Bronchial epithelial cell (primary cell): ENCODE measurements at places on chromosomes 5 and 9.
A peak's percentile ranks its signal among the peaks of the same experiment; 100 is the strongest.

- DNase-seq, result no peak
Measured at GRCh38 chr9:94825611-94825958, 99.1 kb downstream of the AOPEP start.

- no peak for DNase-seq
Measured at GRCh38 chr5:65264420-65264819, 217.3 kb downstream of the ADAMTS6 start.

- DNase-seq, result no peak
Measured at GRCh38 chr5:27266184-27266583, 227.8 kb upstream of the CDH9 start.

DNA sequence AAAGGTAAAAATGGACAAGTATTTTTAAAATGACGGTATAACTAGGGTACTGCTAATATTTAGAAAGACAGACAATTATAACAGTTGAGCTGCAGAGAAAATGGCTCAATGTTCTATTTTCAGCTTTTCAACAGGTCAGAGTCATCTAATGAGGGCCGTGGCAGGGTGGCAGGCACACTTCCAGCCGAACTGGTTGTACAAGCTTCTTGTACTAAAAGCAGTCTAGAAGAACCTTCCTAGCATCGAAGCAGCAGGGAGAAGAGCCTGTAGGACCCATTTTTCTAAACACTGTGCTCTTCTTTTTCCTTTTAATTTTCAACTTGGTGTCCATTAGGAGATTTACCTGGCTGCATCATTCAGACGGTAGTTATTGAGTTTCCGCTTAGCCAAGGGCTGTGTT, 85.6 kb downstream of the SLC28A3 start:
- peak; percentile 29 for DNase-seq

DNA sequence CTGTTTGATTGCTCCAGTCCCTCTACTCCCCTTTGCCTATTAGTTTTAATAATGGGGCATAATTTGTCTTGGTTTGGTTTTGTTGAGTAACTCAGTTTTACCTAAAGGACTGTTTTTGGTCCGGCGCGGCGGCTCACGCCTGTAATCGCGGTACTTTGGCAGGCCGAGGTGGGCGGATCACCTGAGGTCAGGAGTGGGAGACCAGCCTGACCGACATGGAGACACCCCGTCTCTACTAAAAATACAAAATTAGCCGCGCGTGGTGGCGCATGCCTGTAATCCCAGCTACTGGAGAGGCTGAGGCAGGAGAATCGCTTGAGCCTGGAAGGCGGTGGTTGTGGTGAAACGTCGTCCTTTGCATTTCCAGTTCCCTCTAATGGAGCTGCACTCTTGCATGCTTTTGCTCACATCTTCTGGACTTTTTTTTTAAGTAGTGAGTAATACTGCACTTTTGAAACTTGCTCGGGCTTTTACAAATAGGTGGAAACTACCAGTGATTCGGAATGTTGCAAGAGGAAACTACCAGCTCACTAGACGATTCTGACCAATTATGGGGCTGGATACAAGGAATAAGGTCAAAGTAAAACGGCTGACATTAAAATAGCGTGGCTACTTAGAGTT, 721 bp upstream of the MAML1 start:
- peak; percentile 95 for DNase-seq

- peak; percentile 67 for DNase-seq
Measured at GRCh38 chr5:41748631-41749030, 121.6 kb downstream of the OXCT1 start.

DNA sequence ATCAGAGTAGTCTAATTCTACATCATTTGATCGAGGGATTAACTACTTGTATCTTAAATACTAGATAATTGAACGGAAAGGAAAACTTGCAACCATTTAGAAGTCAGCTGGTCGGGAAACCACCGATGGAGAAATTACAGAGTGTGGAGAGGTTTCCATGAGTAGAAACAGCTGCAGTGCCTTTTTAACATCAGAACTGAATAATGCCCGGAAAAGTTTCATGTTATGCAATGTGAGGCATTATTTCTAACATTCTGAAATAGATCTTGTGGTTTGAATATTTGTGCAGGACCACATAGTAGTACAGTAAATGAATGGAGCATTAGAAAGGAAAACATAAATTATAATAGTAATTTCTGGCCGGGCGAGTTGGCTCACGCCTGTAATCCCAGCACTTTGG, 88.1 kb upstream of the RNF180 start:
- no peak for DNase-seq

DNA sequence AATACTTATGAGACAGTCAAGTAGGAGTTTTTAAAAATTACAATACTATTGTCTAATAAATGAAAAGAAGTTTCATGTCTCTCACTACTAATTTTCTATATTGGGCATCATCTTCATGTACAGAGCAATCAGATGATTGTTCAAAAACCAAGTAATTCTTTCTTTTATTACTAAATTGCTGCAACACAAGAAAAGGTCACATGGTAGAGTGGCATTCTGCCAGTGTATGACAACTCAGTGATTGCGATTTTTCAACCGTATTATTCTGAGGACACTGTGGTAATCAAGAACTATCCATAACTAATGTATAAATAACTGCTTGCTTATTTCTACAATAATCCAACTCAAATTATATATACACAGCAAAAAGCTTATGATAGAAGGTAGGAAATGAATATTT, 96.7 kb upstream of the GRHPR start:
- DNase-seq, result peak; percentile 7

DNA sequence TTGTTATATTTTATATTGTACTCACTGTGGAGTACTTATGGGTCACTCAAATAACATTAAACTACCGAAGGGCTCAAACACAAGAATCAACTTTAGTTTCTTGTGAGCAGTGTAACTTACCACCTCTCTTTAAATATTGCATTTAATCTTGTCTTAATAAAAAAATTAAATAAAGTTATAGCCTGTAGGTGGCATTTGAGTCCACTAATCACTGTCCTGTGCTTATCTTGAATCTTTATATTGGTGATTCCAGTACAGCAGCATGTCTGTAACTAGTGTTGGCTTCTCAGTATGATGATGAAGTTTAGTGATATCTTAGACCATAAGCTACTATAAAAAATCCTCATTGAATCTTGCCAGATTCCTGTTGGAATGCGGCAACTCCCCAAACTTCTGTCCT, 313.8 kb downstream of the FAM170A start:
- peak; percentile 18 for DNase-seq
